Keratinocyte (primary cell): ENCODE measurements at places on chromosomes 13 and 19.

GRCh38 chr19:5238700-5239099, 101.9 kb downstream of the PTPRS start:
- DNase-seq = no peak

- DNase-seq = no peak
Measured at GRCh38 chr13:107824635-107825034, 390.7 kb downstream of the LIG4 start.

GRCh38 chr13:43304945-43305344, 281.6 kb downstream of the DNAJC15 start:
- DNase-seq = no peak

GRCh38 chr19:30563691-30564090, 191.5 kb downstream of the ZNF536 start:
- DNase-seq = no peak

GRCh38 chr13:21033856-21034602, 27.4 kb downstream of the LATS2 start:
- no peak for DNase-seq

DNA sequence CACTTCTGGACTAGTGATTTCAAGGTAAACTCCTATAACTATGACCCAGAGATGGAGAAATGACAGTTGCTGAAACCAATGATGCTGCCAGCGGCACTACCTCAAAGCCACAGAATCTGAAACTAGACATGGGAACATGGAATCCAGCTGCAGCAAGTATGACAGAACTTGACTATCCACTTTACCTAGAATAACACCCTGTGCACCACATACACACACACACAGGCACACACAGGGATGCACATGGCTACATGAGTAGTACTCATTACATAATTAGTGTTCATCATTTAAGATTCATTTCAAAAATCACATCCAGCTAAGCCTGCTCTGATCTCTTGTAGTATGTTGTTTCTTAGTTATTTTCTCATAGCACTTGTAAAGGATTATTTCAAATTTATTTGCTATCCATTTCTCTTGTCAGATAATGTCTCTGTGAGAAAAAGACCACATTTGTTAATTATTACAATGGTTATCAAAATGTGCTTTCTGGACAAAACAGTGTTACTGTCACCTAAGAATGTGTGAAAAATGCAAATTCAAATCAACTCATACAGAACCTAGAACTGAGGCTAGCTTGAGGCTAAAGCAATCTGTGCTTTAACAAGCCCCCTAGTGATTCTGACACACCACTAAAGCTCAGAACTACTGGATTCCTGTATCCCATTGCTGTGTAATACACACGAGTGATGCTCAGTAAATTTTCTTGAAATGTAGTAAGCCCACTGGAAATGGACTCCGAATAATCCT, 59.4 kb downstream of the WTIP start:
- DNase-seq = no peak
